Transverse colon (tissue), 4 donors: ENCODE measurements at places on chromosomes 3 and 15.
A peak's percentile ranks its signal among the peaks of the same experiment; 100 is the strongest.

- DNase-seq = no peak
Measured at GRCh38 chr3:127307112-127307835, 19.4 kb upstream of the PRR20G start.

DNA sequence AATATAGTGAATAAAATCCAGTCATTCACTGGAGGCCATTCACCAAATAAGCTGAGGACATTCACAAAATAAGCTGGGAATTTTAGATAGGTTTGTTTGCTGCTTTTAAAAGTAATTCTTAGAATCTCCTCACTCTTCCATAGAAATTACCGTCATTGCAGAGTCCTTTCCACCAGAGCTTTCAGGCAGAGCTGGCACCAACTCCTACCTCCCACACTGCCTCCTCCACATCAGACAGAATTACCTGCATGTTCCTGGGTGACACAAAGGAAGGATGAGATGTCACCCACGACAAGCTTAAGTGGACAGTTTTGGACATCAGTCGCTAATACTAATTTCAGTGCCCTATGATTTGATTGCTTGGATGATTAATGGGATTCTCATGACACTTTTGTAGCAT lies 1113.2 kb downstream of the IGSF11 start:
- no peak for DNase-seq

GRCh38 chr15:78654272-78654671 lies 13.3 kb upstream of the CHRNB4 start:
- DNase-seq = no peak

- no peak for DNase-seq
Measured at GRCh38 chr15:93477188-93477587, 388.2 kb upstream of the RGMA start.

DNA sequence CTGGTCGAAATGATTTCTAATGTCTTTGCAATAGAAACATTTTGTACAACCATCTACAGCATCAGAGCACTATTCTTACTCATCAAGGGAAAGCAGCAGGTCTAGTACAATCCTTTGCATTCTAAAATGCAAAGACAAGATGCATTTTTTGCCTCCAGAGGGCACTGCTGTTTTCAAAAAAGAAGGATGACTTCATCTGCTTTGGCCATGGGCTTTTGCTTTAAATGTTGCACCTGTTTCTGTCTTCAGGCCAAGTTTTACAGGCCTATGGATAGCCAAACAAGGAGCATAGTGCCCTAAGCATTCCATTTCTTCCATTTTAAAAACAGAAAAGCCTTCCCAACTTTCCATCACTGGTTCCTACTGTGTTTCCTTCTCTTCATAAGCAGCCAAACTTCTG lies 3.4 kb downstream of the PARP9 start:
- DNase-seq = peak; percentile 56

- no peak for DNase-seq
Measured at GRCh38 chr15:83926116-83926515, 272.2 kb downstream of the ADAMTSL3 start.

DNA sequence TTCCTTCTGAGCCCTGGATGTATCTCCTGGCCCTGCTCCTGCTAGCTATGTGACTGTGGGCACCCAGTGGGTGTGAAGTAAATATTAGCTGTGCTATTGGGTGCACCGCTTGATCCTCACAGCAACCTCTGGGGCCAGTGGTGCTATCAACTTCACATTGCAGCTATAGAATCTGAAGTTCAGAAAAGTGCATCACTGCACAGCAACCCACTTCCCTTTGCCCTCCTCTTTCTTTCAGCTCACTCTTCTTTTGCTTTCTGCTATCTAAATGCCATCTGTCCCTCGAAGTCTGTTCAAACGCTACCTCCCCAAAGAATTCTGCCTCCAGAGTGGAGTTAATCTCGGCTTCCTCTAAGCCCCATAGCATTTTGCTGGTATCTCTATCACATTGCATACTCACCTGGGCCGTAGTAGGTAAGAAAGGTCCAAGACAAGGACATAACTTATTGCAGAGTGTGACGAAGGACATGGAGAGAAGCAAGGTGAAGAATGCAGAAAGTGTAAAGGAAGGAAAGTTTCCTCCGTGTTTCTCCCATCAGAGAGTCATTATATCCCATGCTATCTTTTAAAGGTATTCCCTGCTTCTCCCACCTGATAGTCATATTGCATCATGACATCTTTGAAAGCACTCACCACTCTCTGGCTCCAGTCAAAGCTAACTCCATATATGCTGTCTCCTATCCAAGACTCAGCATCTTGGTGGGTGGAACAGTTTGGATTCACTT lies 57.1 kb upstream of the BCL6 start:
- DNase-seq = no peak

GRCh38 chr3:116067326-116067725 lies 378.0 kb downstream of the LSAMP start:
- no peak for DNase-seq

- DNase-seq = no peak
Measured at GRCh38 chr3:169161011-169161410, 502.5 kb downstream of the MECOM start.

DNA sequence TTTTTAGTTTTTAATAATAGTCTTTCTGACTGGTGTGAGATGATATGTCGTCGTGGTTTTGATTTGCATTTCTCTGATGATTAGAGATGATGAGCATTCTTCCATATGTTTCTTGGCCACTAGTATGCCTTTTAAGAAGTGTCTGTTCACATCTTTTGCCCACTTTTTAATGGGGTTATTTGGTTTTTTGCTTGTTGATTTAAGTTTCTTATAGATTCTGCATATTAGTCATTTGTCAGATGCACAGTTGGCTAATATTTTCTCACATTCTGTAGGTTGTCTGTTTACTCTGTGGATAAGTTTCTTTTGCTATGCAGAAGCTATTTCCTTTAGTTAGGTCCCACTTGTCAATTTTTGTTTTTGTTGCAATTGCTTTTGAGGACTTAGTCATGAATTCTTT lies 185.4 kb downstream of the SUCNR1 start:
- DNase-seq = no peak

DNA sequence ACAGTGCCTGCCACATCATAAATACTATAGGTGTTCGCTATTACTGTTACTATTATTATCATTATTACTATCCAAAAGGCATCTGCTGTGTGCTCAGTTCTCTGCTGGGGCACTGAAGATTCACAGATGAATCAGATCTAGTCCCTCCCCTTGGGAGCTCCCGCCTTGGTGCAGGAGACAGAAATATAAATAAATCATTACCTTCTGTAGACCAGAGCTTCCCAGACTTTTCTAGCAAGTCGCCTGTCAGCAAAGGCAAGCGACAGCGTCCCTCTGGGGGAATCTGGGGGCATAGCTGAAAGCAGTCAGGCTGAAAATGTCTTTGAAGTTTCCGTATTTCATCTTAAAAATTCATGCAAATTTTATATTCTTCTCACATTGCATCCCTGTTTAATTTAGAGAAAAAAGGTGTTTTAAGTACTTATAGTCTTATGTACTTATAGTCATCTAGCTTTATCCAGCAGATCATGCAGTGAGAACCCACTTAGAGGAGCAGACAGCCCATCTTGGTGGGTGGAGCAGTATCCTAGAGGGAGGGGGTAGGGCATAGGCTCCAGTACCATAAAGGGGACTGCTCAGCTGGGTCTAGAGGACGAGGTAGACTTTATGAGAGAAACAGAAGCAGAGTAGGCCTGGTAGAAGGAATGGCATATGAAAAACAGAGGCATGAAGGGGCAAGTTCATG lies 10.4 kb upstream of the BRPF1 start:
- DNase-seq = no peak

GRCh38 chr15:48467801-48468200 lies 136.6 kb downstream of the DUT start:
- DNase-seq = no peak

DNA sequence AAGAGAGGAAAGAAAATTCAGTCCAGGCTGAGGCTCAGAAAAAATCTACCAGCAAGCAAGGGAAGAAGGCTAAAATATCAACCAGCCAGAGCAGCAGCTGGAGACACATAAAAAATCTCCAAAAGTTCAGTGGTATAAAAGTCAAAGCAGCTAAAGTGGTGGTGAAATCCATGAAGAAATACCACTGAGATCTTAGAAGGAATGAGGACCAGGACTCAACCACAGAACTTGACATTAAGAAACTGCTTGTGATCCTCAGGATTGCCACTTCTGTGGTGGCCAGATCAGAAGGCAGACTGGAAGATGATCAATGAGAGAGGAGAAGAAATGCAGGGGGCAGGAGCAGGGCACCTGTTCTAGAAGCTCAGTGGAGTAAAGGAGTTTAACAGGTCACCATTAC lies 22.5 kb downstream of the CNTN3 start:
- DNase-seq = no peak

DNA sequence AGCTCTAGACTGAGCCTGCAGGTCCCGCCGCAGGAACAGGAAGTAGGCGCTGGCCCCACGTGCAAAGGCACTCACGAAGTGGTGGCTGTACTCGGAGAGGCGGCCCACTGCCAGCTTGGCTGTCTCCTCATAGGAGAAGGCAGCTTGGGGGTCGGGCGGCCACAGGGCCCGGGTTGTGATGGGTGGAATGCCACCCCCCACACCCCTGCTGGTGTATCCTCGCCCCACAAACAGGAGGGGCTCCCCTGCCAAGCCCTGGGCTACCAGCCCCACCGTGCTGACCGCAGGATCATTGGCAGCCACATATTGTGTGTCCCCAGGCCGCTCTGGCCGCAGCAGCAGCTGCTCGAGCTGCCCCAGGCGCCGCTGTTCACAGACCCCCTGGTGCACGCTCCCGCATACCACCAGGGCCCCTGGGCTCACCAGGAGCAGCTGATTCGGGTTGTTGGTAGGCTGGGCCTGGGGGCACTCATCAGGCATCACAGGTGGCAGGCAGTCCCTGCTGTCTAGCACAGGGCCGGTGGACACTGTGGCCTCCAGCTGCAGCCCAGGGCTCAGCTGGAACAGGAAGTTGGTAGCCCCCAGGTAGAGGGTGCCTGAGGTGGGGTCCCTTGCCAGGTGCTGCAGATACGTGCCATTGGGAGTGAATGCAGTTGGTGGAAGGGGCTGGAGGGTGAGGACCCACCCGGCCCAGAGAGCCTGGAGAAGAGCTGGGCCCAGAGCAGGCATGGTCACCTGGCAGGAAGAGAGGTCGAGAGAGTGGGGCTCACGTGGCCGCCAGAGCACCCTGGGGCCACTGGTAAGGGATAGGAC lies 5.8 kb downstream of the PLXNB1 start:
- no peak for DNase-seq

- DNase-seq = no peak
Measured at GRCh38 chr3:411226-411625, 214.7 kb downstream of the CHL1 start.

DNA sequence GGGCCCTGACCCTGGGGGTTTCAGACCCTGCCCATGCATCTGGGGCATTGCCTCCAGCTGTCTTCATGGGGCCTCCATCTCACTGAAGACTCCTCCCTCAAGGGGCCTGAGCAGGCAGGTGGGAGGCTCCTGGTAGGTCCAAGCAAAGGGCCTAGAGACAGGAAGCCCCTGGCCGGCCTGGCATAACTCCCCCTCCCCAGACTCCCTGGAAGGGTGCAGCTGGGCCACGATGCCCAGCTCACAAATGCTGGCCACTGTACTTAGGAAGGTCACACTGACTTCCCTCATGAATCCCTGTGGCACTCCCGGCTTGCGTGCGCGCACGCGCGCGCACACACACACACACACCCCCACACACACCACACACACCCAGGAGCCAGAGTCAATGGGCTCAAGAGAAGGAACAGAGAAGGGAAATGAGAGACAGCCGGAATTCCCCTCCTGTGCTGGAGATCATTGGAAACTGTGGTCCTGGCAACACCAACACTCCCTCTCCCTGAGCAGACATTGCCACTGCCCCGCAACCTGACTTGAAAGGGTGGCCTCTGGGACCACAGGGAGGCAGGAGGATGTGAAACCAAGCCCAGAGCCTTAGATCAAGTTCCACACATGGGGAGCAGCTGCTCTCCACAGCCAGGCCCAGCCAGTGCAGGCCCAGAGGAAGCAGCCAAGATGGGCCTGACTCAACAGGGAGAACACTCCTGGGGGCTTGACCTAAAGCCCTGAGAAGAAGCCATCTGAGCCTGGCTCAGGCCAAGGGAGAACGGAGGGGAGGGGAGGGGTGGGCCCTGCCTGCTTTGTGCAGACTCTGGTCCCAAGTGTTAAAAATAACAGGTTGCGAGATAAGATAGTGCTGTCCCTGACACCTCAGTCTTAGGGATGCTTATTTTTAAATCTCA lies 69.7 kb downstream of the SCN5A start:
- peak; percentile 6 for DNase-seq

- DNase-seq = peak; percentile 11
Measured at GRCh38 chr3:159322322-159322939, 520.6 kb downstream of the MFSD1 start.

- DNase-seq = no peak
Measured at GRCh38 chr15:71080705-71081104, 34.6 kb upstream of the THSD4 start.

- DNase-seq = peak; percentile 16
Measured at GRCh38 chr3:43768381-43768973, 77.7 kb downstream of the ABHD5 start.

DNA sequence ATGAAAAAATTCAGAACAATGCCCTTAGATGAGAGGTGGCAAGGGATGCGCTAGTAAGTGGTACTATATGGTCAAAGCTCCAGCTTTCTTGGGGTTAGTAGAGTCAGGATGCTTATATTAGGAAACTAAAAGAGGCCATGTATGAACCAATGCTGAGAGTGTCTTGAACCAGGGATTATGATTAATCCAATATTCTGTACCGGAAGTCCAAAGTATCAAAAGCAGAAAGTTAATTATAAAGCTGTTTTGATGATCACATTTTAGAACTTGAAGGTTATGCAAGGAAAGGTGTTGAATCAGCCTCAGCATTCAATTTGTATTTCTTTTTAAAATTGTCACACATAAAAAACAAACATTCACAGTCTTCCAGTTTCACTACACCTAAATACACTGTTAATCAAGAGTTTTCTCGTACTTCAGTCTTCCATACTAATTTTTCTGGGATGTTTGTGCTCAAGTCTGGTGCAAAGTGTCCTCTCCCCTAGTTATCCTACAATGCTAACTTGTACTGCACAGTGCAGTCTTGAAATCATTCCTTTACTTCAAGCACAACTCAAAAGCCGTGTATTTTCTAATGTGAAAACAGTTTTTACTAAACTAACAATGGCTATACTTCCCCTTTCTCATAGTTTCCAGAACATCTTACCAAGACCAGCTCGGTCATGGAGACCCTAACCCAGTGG lies 10.7 kb upstream of the FAH start:
- DNase-seq = no peak

DNA sequence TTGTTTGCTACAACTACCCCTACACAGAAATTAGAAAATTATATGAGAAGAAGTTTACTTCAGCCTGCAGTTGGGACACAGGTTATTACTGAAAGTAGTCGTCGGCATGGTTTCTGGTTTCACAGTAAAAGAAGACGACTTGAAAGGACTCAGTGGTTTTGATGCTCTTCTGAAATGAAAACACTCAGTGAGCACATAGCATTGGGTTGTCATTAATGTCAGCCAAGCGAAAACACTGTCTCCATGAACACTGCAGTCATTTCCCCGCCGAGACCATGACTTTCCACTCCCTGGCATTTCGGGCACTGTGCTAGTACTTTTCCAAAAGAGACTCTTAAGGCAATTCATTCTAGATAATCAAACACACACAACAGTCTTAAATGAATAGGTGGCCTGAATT lies 69.2 kb upstream of the ICE2 start:
- no peak for DNase-seq

GRCh38 chr3:162670181-162670580 lies 1173.6 kb downstream of the OTOL1 start:
- DNase-seq = no peak
